ENCODE measurements at places on chromosomes 7 and 10.

DNA sequence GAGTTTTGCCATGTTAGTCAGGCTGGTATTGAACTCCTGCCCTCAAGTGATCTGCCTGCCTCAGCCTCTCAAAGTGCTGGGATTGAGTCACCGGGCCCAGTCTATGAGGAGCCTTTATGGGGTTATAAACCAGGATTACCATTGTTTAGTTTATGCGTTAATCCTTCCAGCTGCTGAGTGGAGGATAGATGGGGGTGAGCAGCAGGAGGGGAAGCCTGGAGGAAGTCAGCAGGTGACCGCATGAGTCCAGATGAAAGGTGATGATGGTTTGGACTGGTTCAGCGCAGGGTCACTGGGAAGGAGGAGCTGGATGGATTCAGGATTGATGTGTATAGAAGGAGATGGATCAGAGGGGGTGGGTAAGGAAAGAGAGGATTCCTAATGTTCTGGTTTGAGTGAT, 197.1 kb downstream of the ADAM12 start:
- no peak for DNase-seq

GRCh38 chr10:1488970-1489548, 248.3 kb downstream of the ADARB2 start:
- no peak for DNase-seq

GRCh38 chr7:81736091-81736490, 33.8 kb downstream of the HGF start:
- peak; percentile 47 for DNase-seq

GRCh38 chr7:102272075-102272916, 14.4 kb upstream of the SH2B2 start:
- peak; percentile 84 for DNase-seq

DNA sequence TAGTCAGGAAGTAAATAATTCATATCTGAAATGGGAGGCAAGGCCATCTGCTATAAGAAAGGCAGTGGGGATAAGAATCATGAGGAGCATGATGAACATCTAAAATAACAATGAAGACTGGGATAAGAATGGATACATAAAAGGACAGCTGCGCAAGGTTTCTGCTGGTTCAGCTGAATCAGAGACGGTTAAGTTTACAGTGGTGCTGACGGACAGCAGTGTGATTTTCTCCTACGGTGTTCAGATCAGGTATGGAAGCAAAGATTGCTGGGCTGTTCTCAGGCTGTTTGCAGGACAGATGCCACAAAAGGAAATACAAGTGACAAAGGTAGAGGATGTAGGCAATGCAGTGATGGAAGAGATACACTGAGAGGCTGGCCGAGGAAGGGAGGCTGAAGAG, 8.4 kb downstream of the CYCS start:
- DNase-seq: no peak

- DNase-seq: no peak
Measured at GRCh38 chr7:130791746-130792145, 57.7 kb upstream of the KLF14 start.

- peak; percentile 11 for DNase-seq
Measured at GRCh38 chr7:47361236-47361635, 220.7 kb downstream of the TNS3 start.

- no peak for DNase-seq
Measured at GRCh38 chr7:144941127-144941526, 105.3 kb upstream of the TPK1 start.

DNA sequence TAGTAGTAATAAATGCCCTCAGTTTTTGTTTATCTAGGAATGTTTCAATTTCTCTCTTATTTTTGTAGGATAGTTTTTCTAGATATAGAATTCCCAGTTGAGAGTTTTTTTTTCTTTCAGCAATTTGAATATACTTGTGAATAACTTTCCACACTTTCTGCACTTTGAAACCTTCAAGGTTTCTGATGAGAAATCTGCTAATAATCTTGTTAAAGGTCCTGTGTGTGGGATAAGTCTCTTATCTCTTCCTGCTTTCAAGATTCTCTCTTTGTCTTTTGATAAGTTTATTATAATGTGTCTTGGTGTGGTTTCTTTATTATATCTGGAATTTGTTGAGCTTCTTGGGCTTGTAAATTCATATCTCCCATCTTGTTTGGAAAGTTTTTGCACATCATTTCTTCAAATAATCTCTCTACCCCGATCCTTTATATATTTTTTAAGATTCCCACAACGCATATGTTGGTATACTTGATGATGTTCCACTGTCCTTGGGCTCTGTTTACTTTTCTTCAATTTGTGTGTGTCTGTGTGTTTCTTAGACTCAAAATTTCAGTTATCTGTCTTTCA, 103.5 kb downstream of the MKX start:
- DNase-seq: no peak

DNA sequence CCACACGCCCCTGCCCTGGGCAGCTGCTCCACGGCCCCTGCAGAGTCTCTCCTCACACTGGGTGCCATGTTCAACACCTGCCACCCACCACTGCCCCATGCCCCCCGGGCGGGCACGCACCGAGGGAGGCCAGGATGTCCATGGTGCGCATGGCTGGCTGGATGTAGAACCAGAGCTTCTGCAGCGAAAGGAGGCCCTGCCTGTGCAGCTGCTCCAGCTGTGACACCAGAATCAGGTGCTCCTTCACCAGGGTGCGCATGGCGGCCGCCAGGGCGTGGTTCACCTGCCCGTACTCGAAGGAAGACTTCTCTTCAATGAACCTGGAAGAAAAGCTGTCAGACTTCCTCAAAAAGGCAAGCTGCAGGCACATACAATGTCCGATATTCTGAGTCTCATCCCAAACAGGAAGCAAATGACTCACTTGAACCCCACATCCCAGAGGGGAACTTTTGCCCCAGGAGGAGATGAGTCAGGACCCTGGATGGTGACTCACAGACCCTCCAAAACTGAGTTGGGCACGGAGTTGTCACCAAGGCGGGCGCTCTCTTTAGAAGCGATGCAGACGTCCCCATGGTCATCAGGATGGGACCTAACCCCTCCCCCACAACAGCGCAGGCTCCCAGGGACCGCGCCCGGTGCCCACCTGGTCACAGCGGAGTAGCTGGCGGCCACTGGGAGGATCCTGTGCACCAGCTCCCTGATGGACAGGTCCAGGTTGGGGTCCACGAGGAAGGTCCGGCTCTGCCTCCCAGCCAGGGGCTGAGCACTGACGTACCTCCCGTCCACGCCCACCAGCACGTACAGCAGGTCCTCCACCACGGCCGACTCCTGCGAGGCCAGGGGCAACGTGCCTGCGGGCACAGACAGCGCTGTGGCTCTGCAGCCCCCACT, 15.5 kb downstream of the TUBGCP2 start:
- peak; percentile 93 for DNase-seq

DNA sequence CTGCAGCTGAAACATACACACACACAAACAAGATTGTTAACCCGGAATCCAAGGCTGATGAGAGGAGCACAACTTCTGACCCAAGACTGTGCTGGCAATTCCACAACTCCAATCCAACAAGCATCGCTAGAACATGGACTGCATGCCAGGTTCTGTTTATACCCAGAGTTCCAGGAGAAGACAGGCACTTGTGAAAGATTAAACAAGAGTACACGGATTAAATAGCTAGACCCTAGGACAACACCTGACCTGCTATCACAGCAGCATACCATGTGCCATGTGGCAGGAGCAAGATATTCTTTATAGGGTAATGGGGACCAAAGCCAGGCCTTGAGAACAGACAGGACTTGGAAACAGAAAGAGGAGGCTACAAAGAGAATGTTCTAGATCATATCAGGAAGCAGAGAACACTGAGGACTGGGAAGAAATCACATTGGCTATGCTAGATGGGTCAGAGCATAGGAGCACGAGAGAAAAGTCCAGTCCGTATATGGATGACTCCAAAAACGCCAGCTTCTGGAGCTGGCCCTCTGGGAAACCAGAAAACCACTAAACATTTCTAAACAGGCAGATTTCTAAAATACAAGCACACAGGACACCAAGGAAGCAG, 83.7 kb upstream of the ATP6V0A4 start:
- DNase-seq: no peak

DNA sequence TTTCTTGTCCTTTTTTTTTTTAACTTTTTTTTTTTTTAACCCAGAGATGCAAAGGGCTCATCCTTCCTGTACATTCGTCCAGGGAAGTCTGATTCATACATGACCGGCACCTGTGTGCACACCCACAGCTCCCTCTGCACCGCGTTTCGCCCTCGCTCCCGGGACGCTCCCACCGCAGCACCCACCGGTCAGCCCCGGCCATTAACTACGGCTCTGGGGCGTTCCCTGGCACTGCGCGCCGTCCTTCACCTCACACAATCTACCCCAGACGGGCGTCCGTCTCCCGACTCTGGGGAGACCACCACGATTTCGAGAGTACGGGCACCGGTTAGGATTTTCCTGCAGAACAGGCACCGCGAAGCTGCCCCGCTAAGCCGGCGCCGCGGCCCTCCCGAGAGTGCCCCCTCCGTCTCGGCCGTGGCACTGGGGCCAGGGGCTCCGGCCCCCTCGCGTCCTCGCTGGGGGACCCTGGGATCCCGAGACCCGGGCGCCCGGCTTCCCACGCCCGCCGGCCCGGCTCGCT, 452 bp downstream of the ATE1 start:
- peak; percentile 71 for DNase-seq

DNA sequence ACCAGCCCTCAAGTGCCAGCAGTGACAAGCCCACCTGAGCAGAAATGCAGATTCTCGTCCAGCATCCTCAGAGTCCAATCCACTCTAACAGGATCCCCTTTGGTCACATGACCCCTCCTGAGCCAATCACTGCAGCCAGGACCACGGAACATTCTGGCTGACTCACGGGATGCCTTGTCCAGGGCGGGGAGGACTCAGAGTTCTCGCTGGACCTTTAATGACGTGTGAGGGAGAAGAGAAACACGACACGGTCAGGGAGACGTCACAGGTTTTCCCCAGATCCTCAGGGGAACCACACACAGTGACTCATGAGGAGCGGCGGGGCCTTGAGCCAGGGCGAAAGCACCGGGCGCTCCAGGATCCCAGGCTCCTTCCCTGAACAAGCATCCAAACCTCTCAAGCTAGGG, 155.7 kb downstream of the PTPRN2 start:
- DNase-seq: peak; percentile 100

DNA sequence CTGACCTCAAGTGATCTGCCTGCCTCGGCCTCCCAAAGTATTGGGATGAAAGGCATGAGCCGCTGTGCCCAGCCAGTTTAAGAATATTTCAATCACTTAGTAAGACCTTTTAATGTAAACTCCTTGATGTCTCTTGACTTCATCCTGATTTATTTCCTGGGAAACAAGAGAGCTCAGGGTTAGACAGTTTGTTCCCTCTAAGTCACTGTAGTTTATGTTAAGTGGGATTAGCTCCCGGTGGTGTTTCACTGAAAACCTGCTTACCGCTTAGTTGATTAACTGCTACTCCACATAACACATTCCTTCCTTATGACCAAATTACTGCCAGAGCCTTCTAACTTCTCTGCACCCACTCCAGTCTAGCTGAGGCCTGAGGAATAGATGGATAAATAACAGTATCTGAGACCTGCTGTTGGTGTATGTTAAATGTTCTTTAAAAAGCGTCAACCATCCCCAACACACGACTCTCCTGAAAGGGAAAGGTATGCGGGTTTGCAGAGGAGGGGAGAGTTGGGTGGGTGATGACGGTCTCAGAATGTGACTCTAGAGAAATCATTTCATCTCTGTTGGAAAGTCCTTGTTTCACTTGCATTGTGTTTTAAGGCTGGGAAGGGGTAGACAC, 48.7 kb downstream of the CREB3L2 start:
- no peak for DNase-seq

- no peak for DNase-seq
Measured at GRCh38 chr7:99499371-99499720, 735 bp downstream of the ZNF394 start.

- DNase-seq: no peak
Measured at GRCh38 chr7:78768859-78769258, 684.6 kb downstream of the MAGI2 start.

DNA sequence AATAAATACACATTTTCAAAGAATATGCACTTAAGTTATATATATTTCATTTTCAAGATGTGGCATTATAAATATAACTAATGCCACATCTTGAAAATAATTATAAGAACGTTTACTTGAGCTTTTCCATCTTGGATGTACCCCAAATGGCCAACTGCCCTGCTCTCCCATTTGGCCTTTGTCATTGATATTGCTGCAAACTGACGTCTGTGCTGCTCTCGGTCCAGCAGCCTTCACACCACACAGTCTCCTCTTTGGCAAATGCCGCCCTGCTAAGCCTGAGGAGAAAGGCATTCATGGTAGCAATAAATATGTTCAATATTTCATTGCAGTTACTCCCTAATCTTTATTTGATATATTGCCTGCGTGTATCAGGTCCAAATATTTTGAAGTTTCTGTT, 384.6 kb upstream of the ADARB2 start:
- peak; percentile 29 for DNase-seq

- DNase-seq: no peak
Measured at GRCh38 chr10:127774766-127775559, 38.0 kb downstream of the FOXI2 start.

DNA sequence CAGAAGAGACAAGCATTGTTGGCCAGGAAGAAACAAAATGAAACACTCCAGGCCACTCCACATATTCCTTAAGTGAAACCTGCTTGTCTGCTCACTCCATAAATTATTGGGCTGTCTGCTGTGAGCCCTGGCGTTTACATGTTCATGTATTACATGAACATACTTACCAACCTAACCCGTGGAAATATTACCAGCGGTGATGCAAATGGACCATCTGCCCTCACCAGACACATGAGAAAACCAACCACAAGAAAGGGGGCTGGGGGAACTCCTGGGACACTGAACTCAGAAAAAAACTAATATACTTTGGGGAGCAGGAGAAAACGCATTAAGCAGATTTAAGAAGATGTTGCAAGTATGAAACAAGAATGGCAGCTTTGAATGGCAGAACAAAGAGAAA, 731.2 kb upstream of the IGFBP3 start:
- no peak for DNase-seq

- no peak for DNase-seq
Measured at GRCh38 chr10:119031496-119032059, 2.1 kb downstream of the NANOS1 start.

- DNase-seq: peak; percentile 9
Measured at GRCh38 chr10:84493361-84493760, 165.0 kb downstream of the CCSER2 start.

DNA sequence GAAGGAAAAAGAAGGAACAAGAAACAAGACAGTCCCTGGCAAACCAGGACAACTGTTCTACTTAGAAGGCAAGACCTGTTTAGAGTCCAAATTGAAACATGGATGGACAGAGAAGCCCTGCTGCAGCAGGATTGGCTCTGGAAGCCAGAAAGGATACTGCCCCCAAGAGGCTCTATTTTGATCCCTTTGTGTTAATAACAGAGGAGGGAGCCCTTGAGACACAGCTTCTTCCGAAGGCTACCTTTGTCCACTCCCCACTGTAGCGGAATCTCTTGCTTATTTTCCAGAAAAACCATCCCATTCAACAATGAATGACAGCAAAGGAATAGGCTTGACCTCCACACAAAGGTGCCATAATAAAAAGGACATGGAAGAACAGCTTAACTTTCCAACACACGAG, 120.3 kb upstream of the FOXK1 start:
- DNase-seq: no peak

- no peak for DNase-seq
Measured at GRCh38 chr10:130244928-130245495, 108.8 kb downstream of the GLRX3 start.

GRCh38 chr10:12259988-12260387, 64.0 kb downstream of the CDC123 start:
- no peak for DNase-seq

- DNase-seq: no peak
Measured at GRCh38 chr7:68938151-68938550, 660.1 kb upstream of the AUTS2 start.

- DNase-seq: no peak
Measured at GRCh38 chr7:69696686-69697685, 98.7 kb downstream of the AUTS2 start.

Data from MCF 10A (cell line).